ENCODE measurements at places on chromosomes 1 and 21.

DNA sequence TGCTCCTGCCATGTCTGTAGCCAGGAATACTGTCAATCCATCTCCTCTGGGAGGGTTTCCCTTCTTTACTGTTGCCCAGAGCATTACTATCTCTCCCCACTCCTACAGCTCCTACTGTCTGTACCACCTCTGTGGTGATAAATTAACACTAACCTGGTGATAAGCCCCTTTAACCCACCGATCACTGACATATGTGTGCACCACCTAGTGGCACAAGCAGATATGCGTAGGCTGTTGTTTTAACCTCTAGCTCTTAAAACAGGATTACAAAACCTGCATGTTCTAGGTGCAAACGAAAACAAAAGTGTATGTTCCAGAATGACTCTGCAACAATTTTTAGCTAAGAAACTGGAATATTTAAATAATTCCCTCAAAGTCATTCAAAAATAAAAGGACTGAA is 93.9 kb upstream of the BEND5 start:
- DNase-seq: peak; percentile 12

DNA sequence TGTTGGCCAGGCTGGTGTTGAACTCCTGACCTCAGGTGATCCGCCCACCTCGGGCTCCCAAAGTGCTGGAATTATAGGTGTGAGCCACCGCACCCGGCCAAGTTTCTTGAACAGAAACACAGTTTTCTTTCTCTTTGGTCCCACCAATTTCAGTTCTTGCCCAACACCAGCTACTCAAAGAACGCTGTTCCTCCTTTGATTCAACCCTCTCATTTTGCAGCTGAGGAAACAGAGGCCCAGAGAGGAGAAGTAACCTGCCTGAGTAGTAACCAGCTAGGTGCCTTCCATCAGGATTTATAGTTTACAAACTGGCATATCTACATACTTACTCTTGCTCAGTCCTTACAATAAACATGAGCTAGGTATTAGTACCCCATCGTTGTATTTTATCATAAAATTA is 119.9 kb downstream of the SYF2 start:
- no peak for DNase-seq

DNA sequence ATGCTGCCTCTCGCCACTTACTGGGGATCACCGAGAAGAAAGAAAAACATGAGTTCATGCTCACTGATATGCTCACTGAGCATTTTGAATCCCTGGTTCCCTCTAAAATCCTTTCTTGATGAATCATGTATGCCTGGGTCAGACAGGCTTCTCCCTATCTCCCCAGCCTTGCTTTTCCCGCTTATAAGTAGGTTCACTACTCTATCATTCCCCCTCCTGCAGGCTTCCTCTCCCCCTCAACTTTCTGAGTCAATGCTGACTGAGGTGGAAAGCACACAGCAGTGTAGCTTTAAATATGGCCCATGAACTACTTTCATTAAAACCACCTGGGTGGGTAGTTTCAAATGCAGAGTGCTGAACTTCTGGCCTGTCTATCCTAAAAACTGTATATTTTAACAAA is 41.7 kb downstream of the FMO4 start:
- no peak for DNase-seq

DNA sequence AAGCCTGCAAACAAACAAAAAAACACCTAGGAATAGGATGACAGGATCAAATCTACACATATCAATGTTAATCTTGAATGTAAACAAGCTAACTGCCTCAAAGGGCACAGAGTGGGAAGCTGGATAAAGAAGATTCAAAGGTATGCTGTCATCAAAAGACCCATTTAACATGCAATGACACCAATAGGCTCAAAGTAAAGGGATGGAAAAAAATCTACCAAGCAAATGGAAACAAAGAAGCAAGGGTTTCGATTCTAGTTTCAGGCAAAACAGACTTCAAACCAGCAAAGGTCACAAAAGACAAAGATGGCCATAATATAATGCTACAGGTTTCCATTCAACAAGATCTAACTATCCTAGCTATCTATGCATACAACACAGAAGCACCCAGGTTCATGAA is 16.2 kb upstream of the OR2T10 start:
- no peak for DNase-seq

DNA sequence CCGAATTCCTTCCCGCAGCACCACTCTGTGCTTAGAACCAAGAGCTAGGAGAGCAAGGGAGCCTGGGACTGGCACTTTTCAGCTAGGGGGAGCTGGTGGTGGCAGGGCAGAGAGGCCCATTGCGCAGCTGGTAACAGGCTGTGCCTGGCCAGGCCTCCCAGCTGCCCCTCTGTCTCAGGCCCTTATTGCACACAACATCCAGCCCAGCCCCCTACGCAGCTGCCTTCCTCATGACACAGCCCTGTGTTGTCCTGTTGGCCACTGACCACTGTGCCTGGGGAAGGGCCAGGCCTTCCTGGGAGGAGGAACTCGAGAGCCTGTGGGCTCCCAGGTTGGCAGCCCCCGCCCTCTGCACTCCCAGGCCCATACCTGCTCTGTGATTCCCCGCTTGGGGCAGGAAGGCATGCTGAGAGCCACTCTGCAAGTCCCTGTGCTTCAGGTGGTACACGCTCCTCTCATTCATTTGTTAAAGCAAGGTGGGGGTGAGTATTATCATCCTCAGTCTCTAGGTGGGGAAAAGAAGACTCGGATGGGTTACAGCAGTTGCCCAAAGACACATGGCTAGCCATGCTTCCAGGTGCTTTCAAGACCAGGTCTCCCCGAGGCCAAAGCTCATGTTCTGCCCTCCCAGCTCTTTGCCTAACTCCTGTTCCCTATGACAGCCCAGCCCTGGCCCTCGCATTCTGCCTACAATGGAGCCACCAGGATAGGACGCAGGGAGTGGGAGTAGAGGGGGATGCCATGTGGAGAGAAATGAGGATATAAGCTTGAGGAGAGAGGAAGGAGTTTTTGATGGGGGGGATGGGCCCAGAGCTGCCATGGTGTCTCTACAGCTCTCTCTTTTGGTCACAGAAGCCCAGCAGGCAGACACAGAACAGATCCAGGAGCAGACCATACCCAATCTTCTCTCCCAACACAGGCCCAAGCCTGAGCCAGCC is 81.8 kb downstream of the TMEM53 start:
- no peak for DNase-seq

GRCh38 chr1:25695090-25695770 is 78.6 kb downstream of the MAN1C1 start:
- peak; percentile 55 for DNase-seq

DNA sequence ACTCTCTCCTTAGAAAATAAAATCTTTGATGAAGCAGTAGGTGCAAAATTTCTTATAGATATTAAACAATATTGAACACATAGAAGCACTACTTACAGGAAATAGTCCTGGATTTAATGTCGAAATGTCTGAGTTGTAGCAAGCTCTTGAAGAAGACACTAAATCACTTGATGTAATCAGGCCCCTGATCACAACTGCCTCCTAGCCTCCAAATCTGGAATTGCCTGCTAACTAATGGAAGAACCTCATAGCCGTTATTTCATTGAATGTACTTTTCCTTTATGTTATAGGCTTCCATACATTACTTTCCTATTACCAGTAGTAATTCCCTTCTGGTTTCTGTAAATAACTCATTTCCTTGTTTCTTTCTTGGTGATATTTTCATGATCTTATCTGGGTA is 675.7 kb upstream of the CHRM3 start:
- peak; percentile 4 for DNase-seq

DNA sequence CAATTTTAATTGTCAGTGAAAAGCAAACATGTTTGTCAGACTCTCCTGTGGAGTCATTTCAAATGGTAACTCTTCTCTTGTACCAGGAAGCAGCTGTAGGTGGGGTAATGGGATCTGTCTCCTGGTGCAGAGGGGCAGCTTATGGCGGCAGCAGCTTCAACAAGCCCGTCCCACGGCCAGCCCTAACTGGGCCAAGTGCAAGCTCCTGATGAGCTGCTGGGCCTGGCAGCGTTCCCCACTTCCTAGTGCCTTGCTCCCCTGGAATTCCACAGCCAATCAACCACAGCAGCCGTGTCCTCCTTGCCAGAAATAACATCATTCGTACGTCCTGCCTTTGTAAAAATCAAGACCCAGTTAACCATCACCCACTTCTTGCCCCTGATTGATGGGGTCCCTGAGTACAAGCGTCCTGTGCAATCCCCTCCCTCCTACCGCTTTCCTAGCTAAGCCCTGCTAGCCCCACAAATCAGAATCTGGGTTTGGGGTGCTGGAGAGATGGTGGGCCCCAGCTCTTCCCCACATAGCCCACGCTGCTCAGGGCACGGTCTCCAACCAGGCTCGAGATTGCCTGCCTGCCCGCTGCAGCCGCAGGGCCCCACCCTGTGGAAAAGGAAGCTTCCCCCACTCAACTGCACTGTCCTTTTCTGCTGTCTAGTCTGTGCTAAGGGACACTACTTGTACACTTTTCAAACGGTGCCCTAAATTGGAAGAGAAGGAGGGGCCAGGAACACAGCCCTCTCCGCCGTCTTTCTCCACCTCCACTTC is 61.2 kb downstream of the TOR1AIP2 start:
- DNase-seq: no peak

- peak; percentile 13 for DNase-seq
Observed at GRCh38 chr1:233269656-233270055, 25.9 kb downstream of the PCNX2 start.

- DNase-seq: no peak
Observed at GRCh38 chr1:64031236-64031635, 172.2 kb upstream of the UBE2U start.

GRCh38 chr21:43786807-43787440 is 2.5 kb upstream of the RRP1 start:
- no peak for DNase-seq

DNA sequence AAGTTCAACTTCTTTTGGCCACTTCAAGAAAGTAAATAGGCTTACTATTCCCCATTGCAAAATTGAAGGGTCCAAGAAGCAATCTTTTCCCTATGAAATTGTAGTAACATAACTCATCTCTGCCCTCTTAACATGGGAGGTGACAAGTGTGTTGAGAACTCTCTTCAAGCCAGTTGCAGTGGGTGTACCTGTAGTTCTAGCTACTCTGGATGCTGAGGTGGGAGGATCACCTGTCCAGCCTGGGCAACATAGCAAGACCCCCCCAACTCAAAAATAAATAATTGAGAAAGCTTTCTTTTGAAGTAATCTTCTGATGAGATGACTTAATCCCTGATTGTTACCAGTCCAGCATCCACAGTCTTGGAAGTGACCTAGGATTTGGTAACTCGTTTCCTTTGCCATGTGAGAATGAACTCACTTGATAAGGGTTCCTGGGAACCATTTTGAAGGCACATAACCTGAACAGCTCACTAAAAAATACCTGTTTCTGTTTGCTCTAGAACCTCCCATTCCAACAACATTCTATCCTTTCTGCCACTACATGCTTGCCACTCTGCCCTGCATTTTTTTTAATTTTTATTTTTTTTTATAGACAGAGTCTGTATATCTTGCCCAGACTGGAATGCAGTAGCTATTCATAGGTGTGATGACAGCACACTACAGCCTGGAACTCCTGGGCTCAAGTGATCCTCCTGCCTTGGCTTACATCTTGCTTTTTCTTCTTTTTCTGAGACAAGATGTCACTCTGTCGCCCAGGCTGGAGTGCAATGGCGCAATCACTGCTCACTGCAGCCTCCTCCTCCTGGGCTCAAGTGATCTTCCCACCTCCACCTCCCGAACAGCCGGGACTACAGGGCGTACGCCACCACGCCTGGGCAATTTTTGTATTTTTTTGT is 1.4 kb upstream of the IPO9 start:
- no peak for DNase-seq

DNA sequence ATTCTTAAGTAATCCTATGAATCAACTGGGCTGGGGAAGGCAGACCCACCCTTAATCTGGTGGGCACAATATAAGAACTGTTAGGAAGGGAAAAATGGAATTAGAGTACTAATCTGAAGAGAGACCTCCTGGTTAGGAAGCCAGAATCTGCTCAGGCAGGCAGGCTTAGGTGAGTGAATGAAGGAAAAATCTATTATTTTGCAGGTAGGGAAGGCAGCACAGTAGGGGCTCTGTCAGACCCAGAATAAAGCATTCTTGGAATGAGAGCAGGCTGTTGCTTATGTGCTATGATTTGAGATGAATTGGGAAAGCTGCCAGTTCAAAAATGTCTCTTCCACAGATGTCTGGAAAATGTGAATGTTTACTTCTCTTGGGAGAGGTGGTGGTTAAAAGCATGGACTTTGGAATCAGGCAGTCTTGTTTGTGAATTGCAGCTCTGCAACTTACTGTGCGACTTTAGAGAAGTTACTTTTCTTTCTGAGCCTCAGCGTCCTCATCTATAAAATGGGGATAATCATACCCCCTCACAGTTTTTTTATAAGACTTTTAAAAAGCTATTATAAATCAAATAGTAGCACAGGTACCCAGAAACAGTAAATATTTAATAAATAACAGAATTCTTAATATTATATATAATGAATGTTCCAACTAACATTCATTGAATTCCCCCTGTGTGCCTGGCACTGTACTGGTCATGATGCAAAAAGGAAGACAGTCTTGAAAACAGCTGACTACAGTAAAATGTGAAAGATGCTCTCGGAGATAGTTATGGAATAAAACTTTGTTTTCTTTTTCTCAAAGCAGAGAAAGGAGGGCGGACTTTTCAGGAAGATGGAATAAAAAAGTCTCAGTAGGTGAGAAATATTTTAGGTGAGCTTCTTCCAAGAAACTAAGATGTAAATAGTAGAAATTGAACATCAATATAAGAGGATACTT is 15.3 kb upstream of the ZNF644 start:
- no peak for DNase-seq

DNA sequence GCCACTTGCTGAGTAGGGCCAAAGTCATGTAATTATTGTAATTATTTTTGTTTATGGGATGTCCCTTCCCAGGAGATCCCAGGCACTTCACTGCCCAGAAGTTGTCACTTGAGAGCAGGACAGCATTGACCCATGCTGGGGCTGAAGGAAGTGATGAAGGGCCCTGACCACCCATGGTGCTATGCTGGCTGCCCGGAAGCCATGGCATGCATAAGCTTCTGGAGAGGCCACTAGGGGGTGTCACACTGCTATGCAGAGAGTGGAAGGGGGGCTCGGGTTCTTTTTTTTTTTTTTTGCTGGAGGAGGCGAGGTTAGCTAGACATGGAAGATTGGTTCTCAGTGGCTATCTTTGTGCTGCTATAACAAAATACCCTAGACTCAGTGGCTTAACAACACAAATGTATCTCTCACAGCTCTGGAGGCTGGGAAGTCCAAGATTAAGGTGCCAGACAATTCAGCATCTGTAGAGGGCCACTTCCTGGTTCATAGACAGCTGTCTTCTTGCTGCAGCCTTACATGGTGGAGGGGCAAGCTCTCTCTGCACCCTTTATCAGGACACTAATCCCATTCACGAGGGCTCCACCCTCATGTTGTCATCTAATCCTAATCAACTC is 84.9 kb downstream of the CNIH3 start:
- peak; percentile 36 for DNase-seq

- peak; percentile 38 for DNase-seq
Observed at GRCh38 chr1:59071289-59071688, 225.6 kb upstream of the FGGY start.
